ENCODE measurements at places on chromosomes 5 and 9.

GRCh38 chr5:91306497-91306896 lies 76.6 kb downstream of the ARRDC3 start:
- no peak for DNase-seq

DNA sequence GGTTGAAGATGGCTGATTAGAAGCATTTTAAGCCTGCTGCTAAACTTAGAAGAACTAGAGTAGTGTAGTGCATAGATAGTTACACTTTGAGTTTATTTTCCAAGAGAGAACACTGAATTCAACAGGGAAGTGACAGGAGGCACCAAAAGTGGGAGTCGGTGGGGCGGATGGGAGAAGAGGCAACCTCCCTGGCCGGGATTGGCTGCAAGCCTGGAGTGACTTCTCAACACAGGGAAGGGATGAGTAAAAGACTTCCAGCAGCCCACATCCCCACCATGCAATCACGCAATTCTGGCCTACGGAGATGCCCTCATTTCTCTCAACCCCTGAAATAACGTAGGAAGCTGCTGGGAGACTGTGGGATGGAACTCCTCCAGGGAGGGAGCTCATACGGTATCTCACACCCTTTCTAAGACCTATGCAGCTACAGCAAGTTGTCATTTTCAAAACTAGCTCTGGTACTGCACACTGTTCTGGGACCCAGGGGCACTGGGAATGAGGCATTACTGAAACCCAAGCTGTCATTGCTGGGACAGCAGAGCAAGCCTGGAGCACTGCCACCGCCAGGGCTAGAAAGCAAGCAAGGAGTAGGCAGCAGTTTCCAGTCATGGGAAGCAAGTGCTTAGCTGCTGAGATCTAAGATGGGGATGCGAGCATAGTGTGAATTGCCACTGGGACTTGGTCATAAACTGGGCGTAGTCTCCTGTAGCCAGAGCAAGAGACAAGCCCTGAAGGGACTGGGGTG lies 331.6 kb upstream of the PTGER4 start:
- no peak for DNase-seq

- DNase-seq, result no peak
Observed at GRCh38 chr5:42851481-42851880, 39.8 kb upstream of the SELENOP start.

- DNase-seq, result no peak
Observed at GRCh38 chr9:130234340-130235260, 31.0 kb upstream of the HMCN2 start.

All from NCI-H1436 (cell line).